ENCODE measurements at places on chromosomes 3 and 15.

DNA sequence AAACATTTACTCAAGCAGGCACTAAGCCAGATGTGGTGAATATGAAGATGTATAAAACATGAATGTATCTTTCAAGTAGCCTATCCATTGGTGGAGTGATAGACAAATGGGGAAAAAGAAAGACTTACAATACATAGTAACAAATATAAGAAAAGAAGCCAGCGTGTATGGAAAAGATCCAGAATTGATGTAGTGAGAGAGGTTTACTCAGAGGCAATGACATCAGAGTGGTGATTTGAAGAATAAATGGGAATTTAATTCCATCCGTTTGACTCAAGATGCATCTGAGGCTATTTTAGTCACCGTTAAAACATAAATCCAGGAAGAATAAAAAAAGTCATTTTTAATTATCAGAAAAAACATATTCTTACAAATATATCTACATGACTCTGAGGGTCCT, 162.6 kb downstream of the IL1RAP start:
- no peak overlapping the region for H3K27ac ChIP-seq
- no peak overlapping the region for H3K4me3 ChIP-seq
- DNase-seq, result no peak
- H3K36me3 ChIP-seq, result no peaks in the 10 kb centered on the region

DNA sequence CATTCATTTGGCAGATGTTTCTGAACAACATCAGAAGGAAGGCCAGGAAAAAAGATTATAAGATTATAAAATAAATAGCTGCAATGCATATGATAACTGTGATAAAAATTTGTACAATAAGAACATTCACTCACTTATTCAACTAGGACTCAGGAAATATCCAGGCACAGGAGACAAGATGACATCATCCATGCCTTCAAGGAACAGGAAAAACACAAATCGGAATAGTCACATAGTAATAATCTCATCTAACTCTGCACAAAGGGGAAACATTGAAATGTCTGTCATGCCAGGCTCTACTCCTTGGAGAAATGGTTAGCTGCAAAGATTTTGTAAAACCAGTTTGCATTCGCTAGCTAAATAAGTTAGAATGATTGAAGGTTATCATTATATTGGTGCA, 233.5 kb upstream of the AGTR1 start:
- H3K4me3 ChIP-seq, result no peak overlapping the region
- H3K36me3 ChIP-seq, result no peaks in the 10 kb centered on the region

GRCh38 chr3:42895580-42895868, 10.4 kb upstream of the ZNF662 start:
- DNase-seq, result no peak
- peaks cover under 1% of the 10 kb centered on the region for H3K27me3 ChIP-seq
- H3K4me3 ChIP-seq, result no peak overlapping the region
- no peaks in the 10 kb centered on the region for H3K36me3 ChIP-seq
- no peaks in the 10 kb centered on the region for H3K4me1 ChIP-seq

DNA sequence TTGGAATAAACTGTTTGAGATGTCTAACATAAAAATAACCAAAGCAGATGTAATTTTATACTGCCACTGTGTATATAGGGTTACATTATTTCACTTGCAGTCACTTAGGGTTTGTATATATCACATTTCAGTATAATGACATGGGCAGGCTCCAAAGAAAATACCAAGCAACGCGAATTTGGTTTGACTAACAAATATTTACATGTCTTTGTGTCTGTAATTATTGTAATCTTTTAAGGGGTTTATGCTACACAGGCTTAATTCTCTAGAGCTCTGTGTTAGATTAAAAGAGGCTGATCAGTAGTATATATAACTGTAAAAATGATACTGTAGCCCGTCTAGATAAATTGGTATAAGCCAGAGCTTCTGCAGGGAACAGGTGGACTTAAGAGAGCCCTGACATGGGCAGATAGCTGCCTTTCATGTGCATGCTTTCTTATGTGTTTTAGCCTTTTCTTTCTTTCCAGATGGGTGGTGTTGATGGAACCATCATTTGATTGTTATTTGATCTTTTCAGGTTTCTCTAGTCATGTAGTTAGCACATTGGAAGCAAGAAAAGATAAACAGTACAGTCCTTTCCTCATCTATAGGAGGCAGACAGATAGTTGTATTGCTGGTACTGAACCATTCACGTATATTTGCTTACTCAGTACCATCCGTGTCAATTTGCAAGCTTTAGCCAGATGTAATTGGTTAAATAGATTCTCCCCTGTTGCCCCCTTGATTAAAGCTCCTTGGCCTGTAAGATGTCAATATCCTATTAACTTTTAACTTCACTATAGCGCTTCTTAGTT, 86.1 kb downstream of the GALK2 start:
- DNase-seq, result no peak
- H3K4me3 ChIP-seq, result no peak overlapping the region
- H3K27ac ChIP-seq, result no peak overlapping the region
- H3K4me1 ChIP-seq, result peaks cover 2% of the 10 kb centered on the region
- H3K36me3 ChIP-seq, result peaks cover 25% of the 10 kb centered on the region

- no peaks in the 10 kb centered on the region for H3K4me1 ChIP-seq
- H3K27ac ChIP-seq, result no peak overlapping the region
- DNase-seq, result no peak
- H3K4me3 ChIP-seq, result no peak overlapping the region
- H3K27me3 ChIP-seq, result no peaks in the 10 kb centered on the region
- no peaks in the 10 kb centered on the region for H3K36me3 ChIP-seq
Observed at GRCh38 chr3:178802993-178803693, 266.9 kb downstream of the KCNMB2 start.

All from activated CD4-positive, alpha-beta T cell treated with anti-CD3 and anti-CD28 coated beads for 36 hours (primary cell).